ENCODE measurements at places on chromosomes 7 and 10.

GRCh38 chr10:97719602-97720001 lies 6.1 kb downstream of the MARVELD1 start:
- DNase-seq = no peak

- DNase-seq = no peak
Observed at GRCh38 chr7:28086198-28086597, 94.4 kb downstream of the JAZF1 start.

- DNase-seq = no peak
Observed at GRCh38 chr10:103232131-103232673, 13.5 kb upstream of the RPEL1 start.

GRCh38 chr10:130127364-130128061 lies 8.7 kb upstream of the GLRX3 start:
- DNase-seq = peak; percentile 65

DNA sequence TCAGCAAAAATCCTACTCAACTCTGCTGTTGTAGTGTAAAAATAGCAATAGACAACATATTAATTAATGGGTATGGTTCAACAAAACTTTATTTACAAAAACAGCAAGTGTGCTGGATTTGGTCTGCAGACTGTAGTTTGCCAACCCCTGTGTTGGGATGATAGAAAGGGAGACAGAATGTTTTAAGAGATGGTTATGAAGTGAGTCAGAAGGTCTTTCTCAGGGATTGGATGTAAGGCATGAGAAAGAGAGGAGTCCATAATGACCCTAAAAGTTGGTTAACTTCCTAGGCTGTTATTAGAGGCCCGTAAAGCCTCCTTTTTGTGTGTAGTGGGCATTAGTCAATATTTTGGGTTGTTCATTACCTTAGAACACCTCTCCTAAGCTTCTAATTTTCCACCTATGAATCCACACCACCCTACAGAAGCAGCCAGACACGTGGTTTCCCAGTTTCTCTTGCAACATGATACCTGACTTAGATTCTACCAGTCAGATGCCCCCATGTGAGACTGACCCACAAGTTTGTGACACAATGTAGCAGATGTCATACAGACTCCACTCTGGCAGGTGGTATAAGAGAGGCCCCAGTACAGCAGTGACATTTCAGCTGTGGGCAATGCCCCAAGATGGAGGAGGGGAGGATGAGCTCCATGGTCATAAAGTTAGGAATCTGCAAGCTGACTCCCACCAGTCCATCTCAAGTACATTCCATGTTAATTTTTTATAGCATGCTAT lies 1015.6 kb downstream of the KCNMA1 start:
- DNase-seq = peak; percentile 18

DNA sequence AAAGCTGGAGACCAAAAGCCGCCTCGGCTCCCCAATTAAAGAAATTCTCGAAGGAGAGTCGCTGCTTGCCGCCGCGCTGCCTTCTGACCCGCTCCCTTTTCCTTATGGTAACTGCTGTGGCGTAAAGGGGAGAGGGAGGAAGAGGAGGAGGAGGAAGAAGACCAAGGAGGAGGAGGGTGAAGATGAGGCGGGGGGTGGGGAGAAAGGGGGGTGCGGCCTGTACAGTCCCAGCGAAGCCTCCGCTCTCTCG lies 388 bp downstream of the CNOT4 start:
- DNase-seq = peak; percentile 69

All from fibroblast of skin of scalp (primary cell).